ENCODE measurements at places on chromosomes 12 and 14.

GRCh38 chr12:66168410-66168809 is 1.4 kb downstream of the TMBIM4 start:
- no peak for DNase-seq

- DNase-seq = no peak
These were observed 164.6 kb upstream of the SLC16A7 start for GRCh38 chr12:59431266-59431665.

- DNase-seq = no peak
These were observed 56.8 kb upstream of the FAM181A start for GRCh38 chr14:93870377-93870776.

DNA sequence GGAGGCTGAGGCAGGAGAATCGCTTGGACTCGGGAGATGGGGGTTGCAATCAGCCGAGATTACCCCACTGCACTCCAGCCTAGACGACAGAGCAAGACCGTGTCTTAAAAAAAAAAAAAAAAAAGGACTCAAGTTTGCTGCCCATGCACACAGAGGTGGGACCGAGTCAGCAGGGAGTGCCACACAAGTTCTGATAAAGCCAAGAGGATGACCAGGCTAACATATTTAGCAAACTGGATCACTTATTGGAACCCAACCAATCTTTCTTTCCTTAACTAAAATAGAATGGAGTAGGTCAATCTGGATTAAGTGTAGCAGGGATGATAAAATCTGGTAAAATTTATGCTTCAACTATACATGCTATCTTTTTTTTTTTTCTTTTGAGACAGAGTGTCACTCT is 190.4 kb upstream of the FOXN3 start:
- DNase-seq = no peak

- no peak for DNase-seq
These were observed 230.7 kb upstream of the DIO3 start for GRCh38 chr14:101330416-101331140.

DNA sequence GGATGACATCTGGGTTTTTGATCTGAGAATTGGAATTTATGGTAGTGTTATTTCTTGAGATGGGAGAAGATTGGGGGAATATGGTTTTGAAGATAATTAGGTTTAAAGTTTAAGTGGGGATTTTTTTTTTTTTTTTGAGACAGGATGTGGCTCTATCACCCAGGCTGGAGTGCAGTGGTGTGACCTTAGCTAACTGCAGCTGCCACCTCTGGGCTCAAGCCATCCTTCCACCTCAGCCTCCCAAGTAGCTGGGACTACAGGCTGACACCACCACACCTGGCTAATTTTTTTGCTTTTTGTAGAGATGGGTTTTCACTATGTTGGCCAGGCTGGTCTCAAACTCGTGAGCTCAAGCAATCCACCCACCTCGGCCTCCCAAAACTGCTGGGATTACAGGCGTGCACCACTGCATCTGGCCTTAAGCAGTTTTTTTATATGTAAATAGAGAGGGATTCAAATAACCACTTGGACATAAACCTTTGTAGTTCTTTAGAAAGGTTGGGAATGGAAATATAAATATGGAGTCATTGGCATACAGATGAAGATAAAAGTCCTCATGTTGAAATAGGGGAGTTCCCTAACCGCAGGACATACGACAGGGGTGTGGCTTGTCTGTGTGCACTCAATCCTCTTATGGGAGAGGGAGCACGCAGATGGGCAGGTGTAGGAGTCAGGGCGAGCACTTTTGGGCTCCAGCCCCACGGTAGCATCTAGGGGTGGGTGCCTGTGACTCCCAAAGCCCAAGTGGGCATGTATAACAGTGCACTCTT is 4.7 kb downstream of the LIN52 start:
- no peak for DNase-seq

GRCh38 chr12:40693207-40693821 is 1.1 kb downstream of the CNTN1 start:
- peak; percentile 62 for DNase-seq

DNA sequence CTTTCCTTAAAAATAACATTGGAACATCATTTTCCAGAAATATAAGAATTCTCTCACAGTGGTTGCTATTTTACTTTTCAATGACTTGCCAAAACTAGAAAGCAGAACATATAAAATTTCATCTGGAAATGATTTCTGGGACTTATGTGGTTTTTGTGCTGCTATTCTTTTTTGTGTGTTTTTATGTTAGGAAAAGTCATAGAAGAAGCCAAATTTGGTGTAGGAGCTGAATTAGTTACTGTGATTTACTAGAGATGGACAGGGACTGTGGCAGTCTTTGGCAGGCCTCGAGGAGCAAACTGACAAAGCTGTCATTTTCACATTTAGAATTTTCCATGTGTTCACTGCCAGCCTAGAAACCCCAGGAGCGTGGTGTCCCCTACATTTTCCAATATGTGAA is 38.3 kb upstream of the LDHB start:
- DNase-seq = peak; percentile 62

- no peak for DNase-seq
These were observed 49.5 kb upstream of the GNPNAT1 start for GRCh38 chr14:52840877-52841276.

- DNase-seq = no peak
These were observed 50.9 kb downstream of the CLIP1 start for GRCh38 chr12:122371475-122372045.

DNA sequence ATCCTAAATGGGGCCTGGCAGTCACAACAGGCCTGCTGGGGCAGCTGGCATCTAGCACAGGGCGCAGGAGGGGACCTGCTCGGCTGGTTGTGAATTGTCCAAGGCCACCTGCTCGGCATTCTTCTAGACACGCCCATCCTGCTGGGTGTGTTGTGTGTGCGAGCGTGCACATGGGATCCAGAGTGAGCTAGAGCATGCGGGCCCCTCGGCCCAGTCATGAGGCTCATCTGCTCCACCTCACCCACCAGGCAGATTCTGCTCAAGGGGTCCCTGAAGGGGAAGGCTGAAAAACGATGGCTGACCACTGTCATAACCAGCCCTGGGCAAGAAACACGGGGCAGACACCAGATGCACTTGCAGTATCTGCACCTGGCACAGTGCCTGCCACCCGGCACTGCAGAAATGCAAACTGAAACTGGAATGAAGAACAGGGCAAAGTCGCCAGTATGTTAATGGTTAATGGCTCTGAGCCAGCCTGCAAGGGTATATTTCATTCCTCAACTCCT is 31.8 kb downstream of the MAX start:
- no peak for DNase-seq

- DNase-seq = no peak
These were observed 415.8 kb downstream of the TMTC2 start for GRCh38 chr12:83102499-83102898.

DNA sequence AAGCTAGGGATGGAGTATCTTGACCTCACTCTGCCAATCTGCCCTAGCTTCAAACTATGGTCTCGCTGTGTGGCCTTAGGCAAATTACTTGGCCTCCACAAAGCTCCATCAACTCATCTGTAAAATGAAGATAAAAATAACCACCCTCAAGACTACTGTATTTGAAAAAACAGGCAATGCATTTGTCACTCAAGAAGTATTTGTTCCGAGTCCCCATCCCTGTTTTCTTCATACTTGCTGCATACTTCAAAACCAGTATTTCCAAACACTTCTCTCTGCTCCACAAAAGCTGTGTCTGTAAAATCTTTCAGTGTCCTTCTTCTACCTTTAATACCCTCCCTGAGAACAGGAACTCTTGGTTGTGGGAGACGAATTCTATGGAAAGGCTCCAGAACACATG is 47.9 kb downstream of the GTF2A1 start:
- no peak for DNase-seq

DNA sequence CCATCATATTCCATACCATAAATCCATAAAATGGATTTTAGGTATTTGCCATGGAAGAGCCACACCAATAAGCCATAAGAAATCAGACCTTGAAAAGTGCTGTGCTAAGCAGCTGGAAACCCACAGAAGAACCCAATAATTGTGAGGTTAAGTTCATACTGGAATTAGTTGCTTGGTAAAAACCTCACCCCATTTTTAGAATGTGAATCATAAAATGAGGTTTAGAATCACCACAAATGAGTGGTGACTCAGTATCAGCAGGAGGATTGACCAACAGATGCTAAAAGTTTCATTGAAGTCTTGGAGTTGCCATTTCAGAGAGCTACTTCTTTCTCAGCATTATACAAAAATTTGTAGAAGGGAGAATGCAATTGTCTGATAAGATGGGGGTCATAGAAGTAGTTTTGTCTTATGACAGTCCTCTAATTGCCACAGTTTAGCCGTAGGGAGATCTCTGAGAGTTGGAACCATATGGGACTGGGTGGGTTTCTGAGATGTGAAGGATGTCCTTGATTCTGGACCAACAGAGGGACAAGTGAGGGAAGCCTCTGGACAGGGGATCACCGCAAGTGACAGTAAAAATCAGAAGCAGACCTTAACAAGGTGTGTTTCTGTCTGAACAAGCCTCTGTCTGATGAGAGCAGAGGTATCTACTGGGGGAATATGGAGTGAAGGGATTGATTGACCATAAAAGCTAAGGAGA is 1.4 kb upstream of the STON2 start:
- DNase-seq = no peak

DNA sequence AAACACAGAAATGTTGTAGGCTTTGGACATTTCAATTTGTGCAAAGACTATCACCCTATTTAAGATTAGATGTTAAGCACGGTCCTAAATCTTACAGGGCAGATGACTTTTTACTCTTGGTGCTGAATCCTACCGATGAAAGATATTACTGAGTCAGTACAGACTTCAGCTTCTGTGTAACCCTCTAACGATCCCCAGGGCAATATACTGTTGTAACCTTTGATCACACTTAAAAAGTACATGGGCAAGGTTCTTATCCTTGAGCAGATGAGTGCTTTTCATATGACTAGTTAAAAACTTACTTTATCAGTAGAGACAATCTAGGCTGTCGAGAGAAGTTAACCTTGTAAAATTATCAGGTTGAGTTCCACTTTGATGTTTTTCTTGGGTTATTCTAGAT is 22.5 kb downstream of the PDE3A start:
- no peak for DNase-seq

DNA sequence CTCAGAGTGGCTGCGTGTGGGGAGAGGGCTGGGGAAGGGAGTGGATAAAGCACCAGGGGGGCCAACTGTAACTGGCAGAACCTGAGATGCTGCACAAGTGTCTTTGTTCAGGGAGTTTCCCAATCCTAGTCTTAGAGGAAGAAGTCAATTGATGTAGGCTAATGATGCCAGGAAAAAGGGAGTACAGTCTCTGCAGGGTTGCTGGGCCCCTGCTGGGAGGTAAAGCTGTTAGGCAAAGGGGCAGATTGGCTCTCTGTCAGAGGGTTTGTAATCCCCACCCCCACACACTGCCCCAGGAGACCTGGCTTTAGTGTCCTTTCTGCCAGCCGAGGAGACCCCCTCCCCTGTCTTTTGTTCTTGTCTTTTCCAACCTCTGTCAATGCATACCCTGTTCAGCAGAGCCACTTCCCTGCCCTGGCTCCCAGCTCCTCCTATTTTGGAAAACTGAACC is 178.4 kb downstream of the KCNA5 start:
- DNase-seq = no peak

- no peak for DNase-seq
These were observed 40.2 kb downstream of the HEATR5A start for GRCh38 chr14:31380106-31380505.

DNA sequence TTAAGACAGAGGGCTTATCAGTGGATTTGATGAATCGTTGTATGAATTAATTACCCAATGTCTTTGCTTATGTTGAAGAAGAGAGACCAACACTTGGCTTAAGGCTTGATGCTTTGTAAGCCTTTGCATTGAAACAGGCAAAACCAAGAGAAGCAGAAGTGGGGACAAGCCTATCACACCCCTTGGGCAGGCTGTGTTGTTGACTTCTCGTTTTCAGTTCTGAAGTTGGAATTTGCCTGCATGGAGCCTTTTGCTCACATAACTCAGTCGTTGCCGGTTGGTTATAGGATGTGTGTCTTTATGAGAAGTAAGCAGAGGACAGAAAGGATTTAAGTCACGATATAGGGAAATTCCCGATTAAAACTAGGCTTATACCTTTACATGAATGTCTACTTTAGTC is 94.7 kb downstream of the CCDC92 start:
- no peak for DNase-seq

GRCh38 chr12:98110536-98110935 is 404.9 kb upstream of the TMPO start:
- DNase-seq = no peak

- peak; percentile 78 for DNase-seq
These were observed 33.8 kb downstream of the FBRSL1 start for GRCh38 chr12:132523576-132524331.

DNA sequence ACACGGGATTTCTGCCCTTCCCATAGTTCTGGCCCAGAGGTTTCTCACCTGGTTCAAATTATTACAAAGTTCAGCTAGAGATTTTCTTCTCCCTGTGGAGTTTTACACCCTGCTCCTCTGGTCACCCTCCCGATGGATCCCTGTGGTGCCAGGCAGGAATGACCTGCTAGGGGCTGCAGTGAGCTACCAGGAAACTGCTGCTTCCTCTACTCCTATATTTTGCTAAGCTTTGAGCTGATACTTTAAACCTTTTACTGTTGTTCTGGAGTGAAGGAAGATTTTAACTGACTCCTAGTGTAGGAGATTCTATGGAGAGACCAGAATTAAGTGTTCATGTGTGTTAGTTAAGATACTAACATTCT is 30.4 kb upstream of the LRIG3 start:
- DNase-seq = no peak
